ENCODE measurements at places on chromosomes 16 and 17.
A peak's percentile ranks its signal among the peaks of the same experiment; 100 is the strongest.

- no peak for DNase-seq
These were observed 13.7 kb upstream of the PRKCB start for GRCh38 chr16:23821875-23822688.

- peak; percentile 57 for DNase-seq
These were observed 33.7 kb upstream of the MFSD6L start for GRCh38 chr17:8832711-8833352.

DNA sequence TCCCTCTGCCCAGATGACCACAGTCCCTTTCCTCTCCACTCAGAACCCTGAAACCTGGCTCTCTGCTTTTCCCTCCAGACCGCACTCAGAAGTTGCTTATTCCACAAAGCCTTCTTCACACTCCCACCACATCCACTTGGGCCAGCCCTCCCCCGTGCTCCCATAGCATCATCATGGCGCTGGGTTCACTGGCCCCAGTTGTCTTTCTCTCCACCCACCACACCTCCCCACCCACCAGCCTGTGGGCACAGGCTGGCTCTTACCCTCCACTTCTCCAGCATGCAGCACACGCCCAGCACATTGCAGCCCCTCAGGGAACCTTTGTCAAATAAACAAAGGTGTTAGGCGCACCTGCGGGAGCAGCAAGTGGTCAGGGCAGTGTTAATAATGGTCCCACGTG is 130.0 kb downstream of the KATNIP start:
- DNase-seq, result no peak

DNA sequence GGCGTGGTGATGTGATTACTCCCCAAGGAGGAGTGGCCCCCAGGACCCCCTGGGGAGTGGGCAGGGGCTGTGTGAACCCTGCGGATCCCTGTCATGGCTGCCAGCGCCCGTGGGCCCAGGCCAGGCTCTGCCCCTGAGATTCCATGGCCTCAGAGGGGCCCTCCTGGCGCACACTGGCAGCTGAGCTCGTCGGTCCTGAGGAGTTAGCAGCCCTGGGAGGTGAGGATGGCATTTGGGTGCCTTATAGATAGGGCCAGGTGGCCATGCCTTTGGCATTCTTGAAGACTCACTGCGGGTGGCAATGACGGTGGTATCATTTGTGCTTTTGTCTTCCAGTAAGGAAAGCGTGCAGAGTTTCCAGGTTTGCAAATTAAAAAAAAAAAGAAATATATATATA is 146.8 kb upstream of the GSE1 start:
- no peak for DNase-seq

DNA sequence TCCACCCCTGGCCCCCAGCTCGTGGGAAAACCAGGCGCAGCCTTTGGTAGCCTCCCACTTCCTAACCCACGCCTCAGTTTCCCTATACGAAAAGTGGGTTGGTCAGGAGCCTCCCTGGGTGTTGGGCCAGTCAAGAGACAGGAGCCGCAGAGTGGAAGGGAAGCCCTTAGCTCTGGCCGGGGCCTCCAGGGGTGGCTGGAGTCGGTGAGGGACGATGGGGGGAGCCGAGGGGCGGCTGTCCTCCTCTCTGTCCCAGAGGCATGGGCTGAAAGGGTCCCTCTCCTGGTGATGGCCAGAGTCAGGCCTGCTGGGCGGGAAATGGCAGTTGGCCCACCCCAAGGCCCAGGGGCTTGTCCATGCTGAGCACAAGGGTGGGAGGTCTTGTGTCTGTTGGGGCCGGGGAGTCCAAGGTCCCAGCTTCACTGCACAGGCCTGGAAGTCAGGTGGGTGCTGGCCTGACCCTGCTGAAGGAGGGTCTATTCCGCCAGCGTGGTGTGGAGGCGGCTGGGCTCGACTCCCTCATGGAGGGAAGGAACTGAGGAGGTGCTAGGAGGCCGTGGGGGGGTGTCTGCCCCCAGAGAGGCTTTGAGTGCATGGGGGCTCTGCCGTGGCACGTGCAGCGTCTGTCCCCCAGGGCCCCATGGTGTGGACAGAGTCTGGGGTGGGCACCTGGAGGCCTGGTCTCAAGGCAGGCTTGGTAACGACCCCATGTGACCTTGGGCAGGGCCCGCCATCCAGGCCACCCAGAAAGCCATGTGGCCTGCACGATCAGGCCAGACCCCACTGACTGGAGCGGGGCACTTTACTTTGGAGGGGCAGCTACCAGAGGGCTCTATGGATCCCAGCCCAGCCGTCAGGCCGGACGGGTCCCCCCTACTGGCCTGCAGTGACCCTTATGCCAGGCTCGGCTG is 1.1 kb downstream of the SLC16A3 start:
- DNase-seq, result no peak

DNA sequence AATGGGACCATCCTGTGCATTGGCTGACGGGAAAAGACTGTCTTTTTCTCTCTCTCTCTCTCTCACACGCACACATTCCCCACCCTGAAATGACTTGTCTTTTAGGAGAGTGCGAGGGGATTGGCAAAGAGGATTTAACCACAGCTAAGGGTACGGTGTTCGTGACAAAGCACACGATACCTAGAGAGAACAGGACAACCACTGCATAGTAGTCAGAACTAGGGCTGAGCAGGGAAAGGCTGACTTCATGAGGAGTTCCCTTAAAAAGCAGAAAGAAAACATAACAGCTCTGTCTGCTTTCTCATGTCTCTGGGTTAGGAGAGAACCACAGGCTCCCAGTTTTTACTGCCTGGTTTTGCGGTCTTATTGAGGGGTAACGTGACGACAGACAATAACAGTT is 742.8 kb upstream of the SOX9 start:
- DNase-seq, result no peak

- no peak for DNase-seq
These were observed 26.2 kb upstream of the PIK3R5 start for GRCh38 chr17:8991514-8992285.

DNA sequence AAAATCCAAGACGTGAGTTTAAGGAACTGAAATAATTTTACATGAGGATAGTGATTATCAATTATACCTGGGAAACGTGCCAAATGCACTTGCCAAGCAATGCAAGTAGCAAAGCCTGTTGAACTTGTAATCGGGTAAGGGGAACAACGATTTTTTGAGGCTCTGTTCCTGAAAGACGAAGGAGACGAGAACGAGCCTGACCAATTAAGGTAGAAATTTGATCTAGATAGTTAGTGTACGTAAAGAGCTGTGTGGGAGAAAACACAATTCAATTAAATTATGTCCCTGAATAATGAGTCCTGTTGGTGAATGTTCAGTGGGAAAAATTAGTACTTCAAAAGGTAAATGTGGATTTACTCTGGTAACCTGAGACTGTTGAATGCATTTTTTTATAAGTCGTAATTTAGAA is 17.7 kb upstream of the KCTD5 start:
- no peak for DNase-seq

GRCh38 chr17:62665599-62665998 is 38.1 kb downstream of the MRC2 start:
- DNase-seq, result no peak

GRCh38 chr17:82888583-82889495 is 49.0 kb upstream of the ZNF750 start:
- no peak for DNase-seq

GRCh38 chr17:74179576-74179975 is 23.9 kb upstream of the RPL38 start:
- no peak for DNase-seq

GRCh38 chr16:63714876-63715275 is 1407.0 kb downstream of the CDH11 start:
- DNase-seq, result no peak

DNA sequence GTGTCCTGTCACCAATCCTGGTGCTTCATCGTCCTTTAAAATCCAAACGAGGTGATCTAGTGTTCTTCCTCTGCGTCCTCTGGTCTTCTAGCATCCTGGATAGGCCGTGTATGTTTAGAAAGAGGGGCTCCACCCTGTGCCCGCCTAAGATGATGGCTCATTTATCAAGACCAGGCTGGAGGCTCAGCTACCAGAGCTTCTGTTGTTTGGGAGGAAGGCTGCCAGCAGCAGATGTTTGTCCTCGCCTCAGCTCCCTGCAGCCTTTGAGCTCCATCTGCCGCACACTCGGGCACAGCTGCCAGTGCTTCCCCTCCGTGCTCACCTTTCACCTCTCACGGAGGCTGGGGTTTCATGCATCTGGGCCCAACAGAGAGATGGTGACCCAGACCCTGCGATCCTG is 954.7 kb upstream of the RBFOX1 start:
- no peak for DNase-seq

- no peak for DNase-seq
These were observed 59.2 kb downstream of the ANKRD11 start for GRCh38 chr16:89431158-89431584.

DNA sequence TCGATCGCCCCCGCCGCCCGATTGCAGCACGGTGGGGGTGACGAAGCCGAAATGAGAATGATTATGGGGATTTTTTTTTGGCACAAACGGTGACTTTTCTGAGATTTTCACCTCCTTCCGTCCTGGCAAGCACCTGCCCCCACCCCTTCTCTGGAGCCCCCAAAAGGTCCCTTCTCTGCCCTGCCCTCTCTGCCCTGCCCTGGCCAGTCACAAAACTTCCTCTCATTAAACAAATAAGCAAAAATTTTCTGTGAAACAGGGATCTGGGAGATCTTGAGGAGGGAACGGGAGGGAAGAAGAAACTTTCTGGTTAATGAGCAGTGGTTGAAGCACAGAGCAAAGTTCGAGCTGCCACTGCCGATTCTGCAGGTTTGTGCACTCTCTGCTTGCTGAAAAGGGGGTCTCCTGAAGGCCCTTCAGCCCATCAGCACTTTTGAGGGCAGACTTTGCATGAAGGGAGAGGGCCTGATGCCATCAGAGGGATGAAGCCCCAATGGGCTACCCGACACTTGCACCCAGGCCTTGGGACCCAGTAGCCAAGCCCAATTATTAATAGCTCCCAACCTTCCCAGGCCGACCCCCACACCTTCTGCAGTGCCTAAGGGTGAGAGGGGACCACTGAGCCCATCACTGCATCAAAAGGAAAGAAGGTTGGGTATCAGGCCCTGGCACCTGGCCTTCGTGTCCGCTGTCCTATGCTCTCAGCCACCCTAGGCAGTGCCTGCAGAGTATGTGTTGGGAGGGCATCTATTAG is 1.0 kb upstream of the HOXB8 start:
- no peak for DNase-seq

GRCh38 chr17:16474012-16474725 is 17.8 kb downstream of the LRRC75A start:
- no peak for DNase-seq

- DNase-seq, result no peak
These were observed 27.3 kb upstream of the MRTFB start for GRCh38 chr16:14043793-14044192.

GRCh38 chr16:3582276-3583165 is 5.3 kb upstream of the NLRC3 start:
- no peak for DNase-seq

DNA sequence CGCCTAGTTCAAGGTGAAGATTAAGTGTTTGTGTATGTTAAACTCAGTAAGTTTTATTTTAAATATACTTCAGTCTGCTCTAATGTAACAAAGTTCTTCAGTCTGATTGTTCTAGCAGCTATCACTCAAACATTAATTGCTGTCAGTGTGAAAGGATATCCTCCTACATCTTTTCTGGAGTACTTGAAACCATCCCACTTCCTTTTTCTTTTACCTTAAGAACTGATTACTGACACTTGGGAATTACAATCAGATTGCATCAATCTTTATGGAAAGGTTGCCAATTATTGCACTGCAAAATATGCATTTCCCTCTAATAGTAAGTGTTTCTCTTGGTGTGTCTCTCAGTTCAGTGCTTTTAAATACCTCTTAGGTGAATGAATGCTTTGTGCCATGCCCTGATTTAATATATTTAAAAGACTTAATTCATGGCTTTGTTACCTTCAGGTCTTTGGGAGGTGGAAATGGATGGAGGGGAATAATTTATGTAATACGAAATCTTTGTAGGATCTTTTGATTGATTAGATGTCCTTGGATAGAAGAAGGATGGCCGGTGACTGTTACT is 16.6 kb downstream of the MRTFB start:
- no peak for DNase-seq

- no peak for DNase-seq
These were observed 88.2 kb upstream of the HAS3 start for GRCh38 chr16:69017036-69017783.

GRCh38 chr17:16377941-16378341 is 3.0 kb upstream of the UBB start:
- no peak for DNase-seq

DNA sequence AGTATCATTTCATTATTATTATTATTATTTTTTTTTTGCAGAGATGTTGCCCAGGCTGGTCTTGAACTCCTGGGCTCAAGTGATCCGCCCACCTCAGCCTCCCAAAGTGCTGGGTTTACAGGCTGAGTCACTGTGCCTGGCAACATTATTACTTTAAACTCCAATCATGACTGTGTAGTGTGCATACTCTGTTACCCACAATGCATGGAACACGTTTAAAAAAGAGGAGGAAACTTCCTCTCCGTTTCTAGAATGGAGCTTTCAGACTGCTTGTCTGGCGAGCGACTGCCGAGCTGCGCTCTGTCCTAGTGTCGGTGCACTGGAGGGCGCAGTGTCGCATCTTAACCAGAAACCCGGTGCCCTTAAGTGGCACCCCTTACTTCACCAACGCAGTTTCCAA is 22.1 kb upstream of the FASN start:
- DNase-seq, result no peak

- DNase-seq, result peak; percentile 41
These were observed 174.8 kb downstream of the PRKCB start for GRCh38 chr16:24010440-24011089.

GRCh38 chr16:66539623-66540469 is 10.1 kb downstream of the TK2 start:
- no peak for DNase-seq

DNA sequence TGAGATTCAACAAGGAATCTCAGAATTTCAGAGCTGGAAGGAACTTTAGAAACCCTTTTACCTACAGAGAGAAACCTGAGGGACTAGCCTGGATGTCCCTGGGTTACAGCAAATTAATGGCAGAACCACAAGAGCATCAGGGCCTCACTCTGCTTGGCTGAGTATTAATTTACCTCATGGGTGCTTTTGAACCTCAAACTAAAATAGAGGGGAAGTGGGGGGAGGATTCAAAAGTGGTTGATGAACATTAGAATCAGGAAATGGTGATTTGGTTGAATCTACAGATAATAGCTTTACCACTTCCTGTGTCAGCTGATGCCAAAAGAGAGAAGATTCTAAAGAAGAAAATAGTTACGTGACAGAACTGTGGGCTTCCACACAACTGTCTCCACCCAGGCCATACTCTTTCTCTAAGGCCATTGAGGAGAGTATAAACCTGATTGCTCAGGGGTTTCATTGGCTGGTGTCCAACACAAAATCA is 11.3 kb upstream of the SKAP1 start:
- no peak for DNase-seq

GRCh38 chr16:72833482-72833881 is 214.4 kb downstream of the ZFHX3 start:
- no peak for DNase-seq

DNA sequence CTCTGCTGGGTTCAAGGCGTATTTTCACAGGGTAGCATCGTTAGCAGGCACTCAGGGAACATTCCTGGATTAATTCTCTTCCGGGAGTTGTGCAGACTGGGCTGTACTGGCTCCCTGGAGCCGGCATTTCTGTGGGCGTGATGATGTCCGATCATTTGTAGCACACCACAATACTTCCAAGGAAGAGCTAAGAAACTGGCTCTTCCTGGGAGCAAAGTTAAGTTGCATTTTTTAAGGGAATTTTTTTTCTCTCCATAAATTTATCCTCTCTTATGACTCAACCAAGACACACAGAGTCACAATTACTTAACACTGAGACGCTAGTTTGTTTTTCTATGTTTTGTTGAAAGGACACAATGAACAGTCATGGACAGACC is 211.6 kb upstream of the FOXF1 start:
- no peak for DNase-seq

Data from NCI-H1930 (cell line).